H9 (cell line): ENCODE measurements at places on chromosomes 5 and 9. TPM values are rescaled to one million over a fixed set of nuclear protein-coding genes. Genes with fewer than 3 reads are reported as not detected.

DNA sequence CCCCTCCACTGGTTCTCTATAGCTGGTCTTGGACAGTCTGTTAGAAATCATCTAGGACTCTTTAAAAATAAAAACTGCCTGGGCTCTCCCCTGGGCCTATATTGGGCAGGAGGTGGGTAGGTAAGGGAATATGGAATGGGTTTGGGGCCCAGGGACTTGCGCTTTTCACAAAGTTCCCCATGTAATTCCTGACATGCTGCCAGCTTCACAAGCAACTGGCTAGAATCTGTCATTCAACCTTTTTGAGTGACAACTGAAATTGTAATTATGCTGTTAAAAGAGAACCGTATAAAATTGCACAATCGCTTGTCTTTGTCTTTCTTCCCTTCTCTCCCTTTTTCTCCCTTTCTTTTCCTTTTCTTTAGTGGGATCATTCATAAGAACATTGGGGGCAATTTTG is 603.1 kb downstream of the EBF1 start:
- no peak for DNase-seq

IFNB1 gene
- total RNA-seq: not detected in 2 replicates

BAAT gene
- 0.09 and 0.15 TPM in 2 replicates for total RNA-seq

TRIM36 gene
- total RNA-seq: 14.6 and 19.3 TPM in 2 replicates

LCN15 gene
- 0.61 TPM in 1 of 2 replicates, not detected in the other for total RNA-seq

GRCh38 chr5:166509085-166509484 is 1782.4 kb upstream of the WWC1 start:
- DNase-seq: no peak

DNA sequence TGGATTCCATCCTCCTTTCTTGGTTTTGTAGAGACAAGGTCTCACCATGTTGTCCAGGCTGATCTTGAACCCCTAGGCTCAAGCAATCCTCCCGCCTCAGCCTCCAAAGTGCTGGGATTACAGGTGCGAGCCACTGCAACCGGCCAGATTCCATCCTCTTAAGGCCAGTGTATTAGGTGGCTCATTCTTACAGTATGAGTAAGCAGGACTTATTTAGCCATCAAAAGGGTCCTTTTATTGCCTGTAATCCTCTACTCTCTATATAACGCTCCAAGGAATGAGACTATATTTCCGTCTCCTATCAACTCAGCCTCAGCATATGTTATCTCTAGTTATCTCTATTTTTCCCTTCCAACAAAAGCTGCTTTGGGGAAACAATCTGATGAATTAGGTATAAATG is 3.0 kb upstream of the ERBIN start:
- DNase-seq: no peak

GPR150 gene
- 0.11 TPM in 1 of 2 replicates, not detected in the other for total RNA-seq

- no peak for DNase-seq
Measured at GRCh38 chr9:126904586-126904985, 10.0 kb upstream of the RALGPS1 start.

GRM6 gene
- total RNA-seq: not detected in 2 replicates

DNA sequence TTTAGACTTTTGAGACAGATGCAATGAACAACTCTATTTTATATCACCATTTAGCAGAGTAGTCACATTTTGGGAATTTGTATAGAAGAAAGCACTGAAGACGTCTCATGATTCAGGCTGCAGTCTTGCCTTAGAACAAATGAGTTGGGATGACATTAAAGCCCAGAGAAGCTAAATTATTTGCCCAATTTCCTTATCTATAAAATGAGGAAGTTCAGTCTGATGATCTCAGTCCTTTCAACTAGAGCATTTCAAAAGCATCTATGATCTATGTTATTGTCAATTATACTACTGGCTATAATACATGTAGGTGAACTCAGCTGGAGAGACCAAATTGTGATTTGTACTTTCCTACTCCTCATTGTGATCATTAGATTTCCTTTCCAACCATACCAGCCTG is 154.1 kb downstream of the OSTF1 start:
- DNase-seq: no peak

OTP gene
- not detected in 2 replicates for total RNA-seq

DNA sequence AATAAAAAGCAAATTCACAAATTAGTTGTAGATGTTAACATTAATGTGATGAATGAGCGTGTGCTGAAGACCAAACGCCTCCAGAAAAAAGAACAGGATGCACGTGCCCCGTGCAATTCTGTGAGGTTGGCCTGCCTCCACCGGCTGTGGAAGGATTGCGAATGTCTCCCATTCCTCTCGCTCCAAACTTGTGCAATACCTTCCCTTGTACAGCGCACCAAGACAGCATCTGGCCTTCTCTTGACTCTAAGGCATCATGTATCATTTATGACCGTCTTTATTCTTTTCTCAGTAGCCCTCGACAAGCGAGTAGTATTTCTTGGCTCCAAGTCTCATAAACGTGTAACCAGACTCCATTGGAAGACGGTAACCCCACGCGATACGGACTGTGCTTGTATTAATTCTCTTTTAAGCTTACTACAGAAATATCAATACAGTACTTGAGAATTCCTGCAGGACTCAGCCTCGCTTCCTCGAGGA is 1.5 kb upstream of the TESK1 start:
- DNase-seq: no peak

MFAP3 gene
- 22.9 and 24.5 TPM in 2 replicates for total RNA-seq

DNA sequence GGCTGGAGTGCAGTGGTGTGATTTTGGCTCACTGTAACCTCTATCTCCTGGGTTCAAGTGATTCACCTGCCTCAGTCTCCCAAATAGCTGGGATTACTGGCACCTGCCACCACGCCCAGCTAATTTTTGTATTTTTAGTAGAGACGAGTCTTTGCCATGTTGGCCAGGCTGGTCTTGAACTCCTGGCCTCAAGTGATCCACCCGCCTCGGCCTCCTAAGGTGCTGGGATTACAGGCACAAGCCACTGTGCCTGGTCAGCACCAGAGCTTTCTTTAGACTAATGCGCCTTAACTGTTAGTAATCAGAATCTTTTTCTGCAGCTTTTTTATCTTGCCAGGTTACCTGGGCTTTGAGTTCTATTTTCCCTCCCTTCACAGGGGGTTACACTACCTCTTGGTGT is 18.4 kb downstream of the PTGS1 start:
- DNase-seq: no peak

- DNase-seq: no peak
Measured at GRCh38 chr9:131111186-131111853, 14.1 kb upstream of the NUP214 start.

ST8SIA4 gene
- total RNA-seq: not detected in 2 replicates

GRCh38 chr9:109329638-109330258 is 8.9 kb upstream of the EPB41L4B start:
- DNase-seq: no peak
